Adrenal gland (tissue), 19 donors: ENCODE measurements at places on chromosomes 16 and 17.

GRCh38 chr16:69444873-69445517 is 20.6 kb downstream of the CYB5B start:
- DNase-seq, result no peak
- no peak overlapping the region for H3K27ac ChIP-seq
- no peaks in the 10 kb centered on the region for H3K27me3 ChIP-seq

DNA sequence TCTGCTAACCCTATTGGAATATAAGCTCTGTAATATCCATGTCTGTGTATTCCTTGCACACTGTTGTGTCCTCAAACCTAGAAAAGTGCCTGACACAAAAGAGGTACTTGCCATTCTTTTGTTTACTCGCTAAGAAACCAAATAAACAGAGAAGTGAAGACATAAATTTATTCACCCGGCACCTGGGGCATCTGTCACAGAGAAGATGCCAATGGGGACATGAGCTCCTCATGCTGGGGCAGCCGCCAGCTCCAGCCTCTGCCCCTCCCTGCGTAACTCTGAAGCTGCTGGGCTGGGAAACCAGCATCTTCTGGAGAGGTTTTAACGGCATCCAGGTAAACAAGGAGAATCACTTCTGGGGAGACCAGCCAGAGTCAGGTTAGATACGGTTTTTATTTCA is 15.1 kb upstream of the CDRT4 start:
- no peak overlapping the region for H3K27ac ChIP-seq
- no peak overlapping the region for H3K4me3 ChIP-seq
- H3K27me3 ChIP-seq, result no peaks in the 10 kb centered on the region
- DNase-seq, result no peak
- no peaks in the 10 kb centered on the region for H3K4me1 ChIP-seq

DNA sequence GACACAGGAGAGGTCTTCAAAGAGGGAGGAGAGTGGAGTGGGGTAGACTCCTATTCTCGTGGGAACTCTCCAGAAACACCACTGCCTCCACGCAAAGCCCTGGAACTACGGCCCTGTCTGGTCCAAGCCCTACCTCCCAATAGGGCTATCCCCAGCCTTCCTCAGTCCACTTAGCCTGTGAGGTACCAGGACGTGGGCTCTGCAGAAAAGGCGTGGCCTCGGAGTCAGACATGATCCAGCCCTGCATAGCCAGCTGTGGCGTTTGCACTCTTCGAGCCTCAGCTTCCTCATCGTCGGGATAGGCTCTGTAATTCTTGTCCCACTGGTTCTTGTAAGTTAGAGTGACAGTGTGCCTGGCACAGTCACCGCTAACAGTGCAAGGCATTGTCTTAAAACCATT is 13.8 kb downstream of the ENDOV start:
- no peaks in the 10 kb centered on the region for H3K27me3 ChIP-seq
- no peak for DNase-seq
- no peaks in the 10 kb centered on the region for H3K36me3 ChIP-seq
- H3K27ac ChIP-seq, result no peak overlapping the region

- no peaks in the 10 kb centered on the region for H3K4me1 ChIP-seq
- no peak overlapping the region for H3K4me3 ChIP-seq
- no peaks in the 10 kb centered on the region for H3K36me3 ChIP-seq
- DNase-seq, result no peak
These were observed 10.7 kb downstream of the ACSF3 start for GRCh38 chr16:89104303-89104702.

DNA sequence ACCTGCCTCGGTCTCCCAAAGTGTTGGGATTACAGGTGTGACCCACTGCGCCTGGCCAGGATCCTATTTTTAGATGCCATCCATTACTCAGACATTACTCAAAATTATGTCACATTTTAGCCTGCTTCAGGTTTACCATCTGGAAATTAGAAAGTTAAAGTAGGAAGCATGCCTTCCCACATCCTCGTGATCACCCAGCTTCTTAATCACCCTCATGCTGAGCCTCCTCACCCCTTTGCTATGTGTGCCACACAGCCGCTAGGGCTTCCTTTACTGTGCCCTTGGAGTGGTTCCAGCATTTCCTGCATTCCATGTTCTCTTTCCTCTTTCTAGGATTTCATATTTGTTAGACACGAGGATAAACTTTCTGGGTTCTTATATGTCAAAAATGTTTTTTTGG is 9.3 kb downstream of the ADORA2B start:
- no peaks in the 10 kb centered on the region for H3K27me3 ChIP-seq
- DNase-seq, result no peak
- H3K4me1 ChIP-seq, result no peaks in the 10 kb centered on the region

GRCh38 chr16:50285406-50286003 is 19.2 kb downstream of the ADCY7 start:
- no peaks in the 10 kb centered on the region for H3K36me3 ChIP-seq
- H3K27ac ChIP-seq, result no peak overlapping the region
- no peaks in the 10 kb centered on the region for H3K4me1 ChIP-seq
- no peak overlapping the region for H3K4me3 ChIP-seq
- no peaks in the 10 kb centered on the region for H3K27me3 ChIP-seq

DNA sequence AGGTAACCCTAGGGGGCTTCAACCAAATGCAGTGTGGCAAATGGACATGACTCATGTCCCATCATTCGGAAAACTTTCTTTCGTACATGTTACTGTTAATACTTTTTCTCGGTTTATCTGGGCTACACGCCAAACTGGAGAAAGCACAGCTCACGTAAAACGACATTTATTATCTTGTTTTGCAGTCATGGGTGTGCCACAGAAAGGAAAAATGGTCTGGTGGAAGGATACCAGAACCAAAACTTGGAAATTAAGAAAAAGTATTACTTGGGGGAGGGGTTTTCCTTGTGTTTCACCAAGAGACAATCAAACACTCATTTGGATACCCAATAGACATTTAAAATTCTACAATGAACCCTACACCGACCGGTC is 23.6 kb downstream of the ALOX15B start:
- H3K27me3 ChIP-seq, result peaks cover 14% of the 10 kb centered on the region
- H3K36me3 ChIP-seq, result no peaks in the 10 kb centered on the region
- H3K27ac ChIP-seq, result no peak overlapping the region
- H3K4me1 ChIP-seq, result no peaks in the 10 kb centered on the region
- DNase-seq, result no peak

DNA sequence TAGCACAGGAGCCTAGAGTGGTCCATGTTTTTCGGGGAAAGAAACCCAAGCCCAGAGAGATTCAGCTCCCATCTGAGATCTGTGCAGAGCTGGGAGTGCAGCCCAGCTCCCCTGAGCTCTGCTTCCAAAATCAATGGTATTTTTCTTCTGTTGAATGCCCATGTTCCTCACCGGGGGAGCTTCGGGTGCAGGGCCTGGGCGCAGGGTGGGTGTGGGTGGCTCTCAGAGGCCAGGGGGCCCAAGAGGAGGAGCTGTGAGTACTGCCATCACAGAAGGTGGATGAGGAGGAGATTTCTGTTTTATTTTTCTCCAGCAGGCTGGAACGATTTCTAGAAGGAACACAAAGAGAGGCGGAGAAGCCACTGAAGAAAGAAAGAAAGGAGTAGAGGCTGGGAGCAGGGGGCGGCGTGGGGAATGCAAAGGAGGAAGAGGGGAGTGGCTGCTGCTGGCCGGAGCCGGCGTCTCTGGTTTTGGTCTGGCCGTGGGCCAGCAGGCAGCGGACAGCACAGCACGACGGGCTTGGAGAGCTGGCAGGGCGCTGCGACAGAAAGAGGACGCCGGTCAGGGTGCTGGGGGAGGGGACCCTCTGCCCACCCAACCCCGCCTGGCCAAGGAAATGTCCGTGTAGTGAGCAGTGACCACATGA is 76.2 kb upstream of the KSR1 start:
- H3K4me1 ChIP-seq, result peaks cover 8% of the 10 kb centered on the region
- peak; percentile 52 for DNase-seq
- H3K4me3 ChIP-seq, result peak overlapping the region; percentile 23
- H3K27me3 ChIP-seq, result no peaks in the 10 kb centered on the region
- H3K27ac ChIP-seq, result no peak overlapping the region
- no peaks in the 10 kb centered on the region for H3K36me3 ChIP-seq

DNA sequence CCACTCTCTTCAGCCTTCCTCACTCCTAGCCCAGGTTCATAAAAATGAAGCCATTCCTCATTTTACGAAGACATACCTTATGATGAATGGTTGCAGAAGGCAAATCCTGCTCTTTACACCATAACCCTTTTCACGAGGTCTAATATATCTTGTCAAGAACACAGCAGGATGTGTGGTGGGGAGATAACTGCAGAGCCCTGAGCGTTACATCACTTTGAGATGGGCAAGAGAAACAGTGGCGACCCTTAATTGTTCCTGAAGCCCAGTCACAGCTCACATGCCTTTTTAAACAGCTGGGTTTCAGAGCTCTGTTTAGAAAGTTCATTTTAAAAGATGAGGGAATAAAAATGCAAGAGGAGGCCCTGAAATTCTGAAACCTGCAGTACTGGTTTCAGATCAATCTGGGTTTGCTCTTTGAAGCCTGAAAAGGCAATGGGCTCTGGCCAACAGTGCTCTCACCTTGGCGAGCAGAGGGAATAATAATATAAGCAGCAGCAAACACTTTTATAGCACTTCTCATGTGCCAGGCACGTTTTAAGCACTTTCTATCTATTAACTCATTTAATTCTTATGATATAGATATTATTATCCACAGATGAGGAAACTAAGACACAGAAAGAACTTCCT is 2.9 kb downstream of the FAM117A start:
- H3K27ac ChIP-seq, result no peak overlapping the region
- peaks cover 4% of the 10 kb centered on the region for H3K4me1 ChIP-seq
- no peak for DNase-seq
- H3K36me3 ChIP-seq, result no peaks in the 10 kb centered on the region
- H3K27me3 ChIP-seq, result no peaks in the 10 kb centered on the region
